ENCODE measurements at places on chromosomes 2 and 18.

GRCh38 chr18:40109252-40110049, 1845.6 kb upstream of the PIK3C3 start:
- no peak for DNase-seq

DNA sequence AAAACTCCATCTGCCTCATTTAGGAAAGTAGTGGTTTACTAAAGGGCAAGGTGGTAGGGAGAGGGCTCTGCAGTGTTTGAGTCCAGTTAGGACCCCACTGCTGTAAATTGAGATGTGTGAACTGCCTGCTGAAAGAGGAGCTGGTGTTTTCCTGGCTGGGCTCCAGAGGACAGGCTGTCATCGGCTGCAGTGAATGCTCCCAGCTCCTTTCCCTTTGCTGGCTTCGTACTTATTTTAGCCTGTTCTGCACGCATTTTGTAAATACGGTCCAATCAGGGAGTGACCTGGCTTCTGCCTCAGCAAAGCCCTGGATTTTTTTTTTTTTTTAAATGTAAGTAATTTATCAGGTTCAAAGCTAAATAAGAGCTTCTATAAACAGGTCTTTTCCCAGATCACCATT, 37.5 kb downstream of the SLC4A3 start:
- DNase-seq: no peak

- DNase-seq: no peak
Observed at GRCh38 chr2:67581751-67582150, 184.6 kb downstream of the ETAA1 start.

- DNase-seq: no peak
Observed at GRCh38 chr2:132701810-132702209, 31.8 kb upstream of the LYPD1 start.

- DNase-seq: no peak
Observed at GRCh38 chr2:98441706-98442450, 2.8 kb upstream of the INPP4A start.

- DNase-seq: no peak
Observed at GRCh38 chr2:54208364-54209240, 47.4 kb downstream of the TSPYL6 start.

DNA sequence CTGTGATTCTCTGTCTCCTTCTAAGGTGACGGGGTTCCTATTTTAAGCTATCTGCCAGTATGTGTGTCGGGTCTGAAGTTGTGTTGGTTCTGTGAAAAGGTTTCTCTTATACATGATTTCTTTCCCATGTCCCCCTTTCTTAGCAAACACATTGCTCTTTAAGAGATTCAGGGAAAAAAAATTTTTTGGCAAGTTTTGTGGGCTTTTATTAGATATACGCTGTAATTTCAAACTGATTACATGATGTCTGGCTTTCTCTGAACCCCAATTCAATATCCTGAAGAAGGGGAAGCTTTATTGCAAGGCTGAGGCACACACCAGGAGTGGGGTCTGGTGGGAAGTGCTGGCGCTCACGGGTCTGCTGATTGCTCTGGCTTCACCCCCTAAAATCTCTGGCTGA, 210.6 kb downstream of the AGPS start:
- no peak for DNase-seq

GRCh38 chr2:177275743-177276055, 11.2 kb upstream of the NFE2L2 start:
- DNase-seq: no peak

DNA sequence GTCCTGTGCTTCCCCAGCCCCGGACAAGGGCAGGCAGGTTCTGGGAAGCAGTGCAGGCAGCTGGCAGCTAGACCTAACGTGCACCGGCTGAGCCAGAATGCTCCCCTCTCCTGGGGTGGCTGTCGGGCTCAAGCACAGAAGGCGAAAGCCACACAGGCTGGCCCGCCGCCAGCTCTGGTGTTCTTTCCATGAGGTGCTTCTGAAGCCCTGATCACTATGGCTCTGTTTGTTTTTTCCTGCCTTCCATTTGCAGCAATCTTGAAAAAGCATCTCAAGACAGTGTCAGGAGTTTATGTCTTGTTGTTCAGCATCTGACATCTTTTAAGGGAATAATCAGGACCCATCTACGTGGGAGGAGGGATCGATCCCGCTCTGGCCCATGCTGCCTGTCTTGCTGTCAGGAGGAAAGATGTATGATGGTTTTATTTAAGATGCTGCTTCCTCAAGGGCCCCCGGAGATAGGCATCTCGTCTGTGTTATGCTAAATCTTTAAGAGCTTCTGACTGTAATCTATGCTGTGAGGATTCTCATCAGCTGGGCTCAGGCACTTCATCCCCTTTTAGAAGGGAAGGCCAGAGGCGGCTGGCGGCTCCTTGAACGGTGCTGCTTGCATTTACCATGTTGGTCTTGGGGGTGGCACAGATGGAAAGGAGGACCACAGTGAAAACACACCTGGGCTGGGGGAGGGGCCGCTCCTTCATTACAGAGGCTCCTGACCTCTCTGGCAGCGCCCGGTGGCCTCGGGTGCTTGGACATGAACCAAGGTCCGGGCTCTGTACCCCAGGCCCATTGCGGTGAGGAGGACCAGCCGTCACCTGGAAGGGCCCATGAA, 118.5 kb upstream of the HDAC4 start:
- DNase-seq: no peak

DNA sequence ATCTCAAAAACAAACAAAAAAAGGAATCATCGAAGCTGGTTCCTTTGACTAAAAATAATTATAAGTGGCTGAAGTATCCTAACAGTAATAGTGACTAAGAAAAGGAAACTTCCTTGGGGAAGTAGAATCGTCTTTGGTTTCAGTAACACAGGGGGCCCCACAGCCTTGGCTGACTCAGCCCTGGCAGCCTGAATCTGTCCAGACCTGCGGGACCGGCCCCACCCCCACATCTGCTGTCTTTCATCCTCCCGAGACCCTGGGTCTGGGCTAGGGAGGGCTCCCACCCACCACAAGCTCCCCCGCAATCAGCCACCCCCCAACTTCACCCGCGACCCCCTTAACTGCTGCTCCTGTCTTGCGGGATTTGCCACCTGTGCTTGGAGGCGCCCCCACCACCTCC, 1452.6 kb upstream of the ACVR2A start:
- DNase-seq: peak; percentile 5

- no peak for DNase-seq
Observed at GRCh38 chr2:160700021-160700814, 206.6 kb upstream of the RBMS1 start.

GRCh38 chr2:229714736-229715541, 584 bp upstream of the DNER start:
- no peak for DNase-seq

- DNase-seq: peak; percentile 71
Observed at GRCh38 chr2:84865181-84865783, 15.6 kb downstream of the TRABD2A start.

DNA sequence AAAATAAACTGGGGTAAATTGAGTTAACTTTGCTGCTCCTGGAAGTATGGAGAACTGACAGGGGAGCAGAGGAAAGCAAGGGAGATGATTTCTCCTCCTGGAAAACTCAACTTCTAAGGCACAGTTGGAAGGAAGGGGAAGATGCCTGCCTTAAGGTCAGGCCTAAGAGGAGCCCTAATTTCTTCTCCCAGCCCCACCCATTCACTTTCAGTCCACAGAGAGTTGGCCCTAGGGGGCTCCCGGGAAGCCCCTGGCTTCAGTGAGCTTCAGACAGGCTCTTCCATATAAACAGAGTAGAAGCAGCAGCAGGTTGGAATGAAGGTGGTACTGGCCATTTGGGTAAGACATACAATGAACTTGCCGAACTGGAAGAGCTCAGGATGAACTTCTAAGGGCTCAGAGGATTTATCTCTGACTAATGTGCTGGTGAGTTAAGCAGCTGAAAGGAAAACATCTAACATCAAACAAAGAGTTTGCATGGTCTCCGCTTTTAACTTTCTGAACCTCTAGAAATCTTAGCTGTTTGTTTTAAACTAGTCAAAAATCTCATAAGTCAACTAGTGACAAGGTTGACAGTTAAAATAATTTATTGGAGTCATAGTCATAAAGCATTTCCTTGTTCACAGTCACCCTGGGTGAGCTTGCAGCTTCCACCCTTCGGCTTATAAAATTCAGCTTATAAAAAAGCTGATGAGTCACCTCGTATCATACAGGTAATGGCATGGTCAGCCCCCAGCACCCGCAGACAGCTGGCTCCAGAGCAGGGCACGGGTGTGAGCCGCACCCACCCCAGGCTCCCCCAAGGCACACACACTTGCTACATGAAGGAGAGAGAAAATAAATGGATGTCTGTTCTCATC, 9.8 kb downstream of the MALL start:
- no peak for DNase-seq

DNA sequence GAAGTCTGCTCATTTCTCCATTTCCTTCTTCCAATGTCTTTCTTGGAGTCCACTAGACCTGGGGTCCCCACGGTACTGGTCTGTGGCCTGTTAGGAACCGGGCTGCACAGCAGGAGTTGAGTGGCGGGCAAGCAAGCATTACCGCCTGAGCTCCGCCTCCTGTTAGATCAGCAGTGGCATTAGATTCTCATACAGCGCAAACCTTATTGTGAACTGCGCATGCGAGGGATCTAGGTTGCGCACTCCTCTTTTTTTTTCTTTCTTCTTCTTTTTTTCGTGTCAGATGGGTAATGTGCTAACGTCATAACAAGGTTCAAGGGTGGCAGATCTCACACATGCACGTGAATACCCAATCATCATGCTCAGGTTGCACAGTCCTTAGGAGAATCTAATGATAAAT, 53.1 kb upstream of the DLX2 start:
- DNase-seq: no peak

- DNase-seq: no peak
Observed at GRCh38 chr2:226179010-226179409, 620.6 kb downstream of the IRS1 start.

GRCh38 chr18:6537475-6537874, 122.8 kb upstream of the L3MBTL4 start:
- no peak for DNase-seq

DNA sequence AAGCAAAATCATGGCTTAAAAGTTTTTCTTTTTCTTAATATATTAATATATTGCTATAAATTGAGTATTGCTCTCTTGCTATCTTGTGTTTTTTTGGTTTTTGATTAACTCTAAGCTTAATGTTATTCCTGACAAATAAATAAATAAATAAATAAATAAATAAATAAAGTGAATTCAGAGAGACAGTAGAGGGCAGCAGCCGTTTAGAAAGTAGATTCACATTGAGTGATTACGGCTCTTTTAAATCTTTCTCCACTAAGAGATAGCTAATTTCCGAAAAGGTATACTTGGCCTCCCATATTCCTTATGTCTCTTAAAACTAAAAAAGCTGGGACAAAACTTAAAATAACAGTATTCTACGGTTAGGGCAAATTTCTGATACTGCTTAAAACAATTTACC, 34.3 kb downstream of the MSH2 start:
- DNase-seq: no peak

DNA sequence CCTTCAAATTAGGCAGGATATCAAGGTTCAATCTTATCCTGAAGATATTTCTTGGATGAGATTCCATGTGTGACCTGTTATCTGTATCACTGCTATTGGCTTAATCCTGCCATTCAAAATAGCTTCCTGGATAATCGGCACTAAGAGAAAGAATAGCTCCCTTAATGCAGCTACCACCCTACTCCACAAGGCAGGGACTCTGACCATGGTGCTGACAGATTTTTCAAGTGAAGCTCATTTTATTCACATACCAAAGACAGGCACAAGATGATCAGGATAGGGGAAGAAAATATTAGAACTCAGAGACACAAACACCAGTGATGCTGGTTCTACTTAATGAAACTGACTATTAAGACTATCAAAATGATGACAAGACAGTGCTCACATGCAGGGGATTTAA, 74.9 kb downstream of the ORC4 start:
- no peak for DNase-seq

DNA sequence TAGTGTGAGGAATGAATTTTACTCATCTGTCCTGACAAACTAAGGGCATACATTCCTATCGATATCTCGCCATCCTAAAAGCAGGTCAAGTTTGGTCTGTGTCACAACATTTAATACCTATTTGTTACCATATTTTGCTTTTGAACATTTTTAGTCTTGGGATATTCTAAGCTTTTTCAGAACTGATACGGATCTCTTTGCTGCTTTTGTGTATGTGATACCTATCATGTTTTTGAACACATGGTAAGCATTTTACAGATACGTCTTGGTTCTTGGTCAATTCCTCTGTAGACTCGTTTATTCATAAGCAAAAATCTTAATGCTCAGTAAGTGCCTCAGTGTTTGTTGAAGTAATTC, 592 bp downstream of the ZNF397 start:
- DNase-seq: no peak

DNA sequence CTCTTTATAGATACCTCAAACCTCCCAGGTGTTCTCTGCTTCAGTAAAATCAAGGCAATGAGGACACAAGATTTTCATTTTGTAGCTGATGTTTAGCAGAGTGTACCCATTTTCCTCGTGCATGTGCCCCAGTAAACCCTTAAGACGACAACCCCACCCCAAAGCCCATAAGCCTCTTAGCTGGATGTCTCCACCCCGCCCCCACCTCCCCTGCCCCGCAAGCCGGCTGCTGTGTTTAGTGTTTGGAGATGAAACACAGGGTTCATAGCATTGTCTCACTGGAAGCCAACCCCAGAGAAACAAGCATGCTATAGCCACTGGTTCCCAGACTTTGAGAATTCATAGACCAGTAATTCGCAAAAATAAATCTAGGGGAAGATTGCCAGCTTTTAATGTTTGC, 5.8 kb upstream of the SAG start:
- no peak for DNase-seq

DNA sequence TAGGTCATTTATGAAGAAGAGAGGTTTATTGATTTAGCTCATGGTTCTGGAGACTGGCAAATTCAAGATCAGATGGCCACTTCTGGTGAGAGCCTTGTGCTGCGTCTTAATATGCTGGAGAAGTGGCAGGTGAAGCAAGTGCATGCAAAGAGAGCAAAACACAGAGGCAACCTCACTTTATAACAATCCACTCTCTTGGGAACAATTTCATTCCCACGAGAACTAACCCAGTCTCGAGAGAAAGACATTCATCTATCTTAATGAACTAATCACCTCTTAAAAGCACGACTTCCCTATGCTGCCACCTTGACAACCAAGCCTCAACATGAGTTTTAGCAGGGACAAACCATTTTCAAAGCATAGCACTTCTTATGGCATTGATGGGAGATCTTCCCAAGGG, 186.5 kb upstream of the RASGRP3 start:
- DNase-seq: no peak

- DNase-seq: no peak
Observed at GRCh38 chr2:180191432-180192124, 184.5 kb upstream of the CWC22 start.

DNA sequence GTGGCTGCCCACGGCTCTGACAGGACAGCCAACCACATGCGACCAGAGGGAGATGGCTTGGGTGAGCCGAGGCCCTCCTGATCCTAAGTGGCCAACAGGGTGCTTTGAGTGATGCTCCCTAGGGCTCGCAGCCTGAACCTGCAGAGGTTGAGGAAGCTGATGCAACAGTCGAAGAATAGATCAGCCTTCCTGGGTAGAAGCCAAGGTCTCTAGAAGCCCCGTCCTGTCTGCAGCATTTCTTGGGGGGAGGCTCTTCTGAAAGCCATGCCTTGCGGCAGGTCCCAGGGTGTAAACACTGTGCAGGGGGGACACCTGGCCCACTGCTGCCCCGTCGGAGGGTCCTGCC, 136.4 kb downstream of the HDAC4 start:
- peak; percentile 34 for DNase-seq

Data from CD4-positive, alpha-beta T cell (primary cell).